ENCODE measurements at places on chromosomes 3 and 15. TPM values are rescaled to one million over a fixed set of nuclear protein-coding genes. Genes with fewer than 3 reads are reported as not detected.

GRCh38 chr3:193711964-193712598 lies 119.1 kb downstream of the OPA1 start:
- no peak for DNase-seq

GRCh38 chr15:69896606-69897005 lies 201.1 kb downstream of the TLE3 start:
- no peak for DNase-seq

UQCRC1 gene
- polyA plus RNA-seq = 180 TPM

- DNase-seq = no peak
These were observed 143.6 kb downstream of the ANO10 start for GRCh38 chr3:43478118-43478785.

GRCh38 chr15:40008061-40008765 lies 30.8 kb downstream of the SRP14 start:
- no peak for DNase-seq

GRCh38 chr3:49673715-49674496 lies at the start of gene APEH:
Gene APEH, plus strand, starts transcription at chr3:49674351. Its CDS starts 51 bp downstream, at chr3:49674402.
- peak; percentile 92 for DNase-seq

DNA sequence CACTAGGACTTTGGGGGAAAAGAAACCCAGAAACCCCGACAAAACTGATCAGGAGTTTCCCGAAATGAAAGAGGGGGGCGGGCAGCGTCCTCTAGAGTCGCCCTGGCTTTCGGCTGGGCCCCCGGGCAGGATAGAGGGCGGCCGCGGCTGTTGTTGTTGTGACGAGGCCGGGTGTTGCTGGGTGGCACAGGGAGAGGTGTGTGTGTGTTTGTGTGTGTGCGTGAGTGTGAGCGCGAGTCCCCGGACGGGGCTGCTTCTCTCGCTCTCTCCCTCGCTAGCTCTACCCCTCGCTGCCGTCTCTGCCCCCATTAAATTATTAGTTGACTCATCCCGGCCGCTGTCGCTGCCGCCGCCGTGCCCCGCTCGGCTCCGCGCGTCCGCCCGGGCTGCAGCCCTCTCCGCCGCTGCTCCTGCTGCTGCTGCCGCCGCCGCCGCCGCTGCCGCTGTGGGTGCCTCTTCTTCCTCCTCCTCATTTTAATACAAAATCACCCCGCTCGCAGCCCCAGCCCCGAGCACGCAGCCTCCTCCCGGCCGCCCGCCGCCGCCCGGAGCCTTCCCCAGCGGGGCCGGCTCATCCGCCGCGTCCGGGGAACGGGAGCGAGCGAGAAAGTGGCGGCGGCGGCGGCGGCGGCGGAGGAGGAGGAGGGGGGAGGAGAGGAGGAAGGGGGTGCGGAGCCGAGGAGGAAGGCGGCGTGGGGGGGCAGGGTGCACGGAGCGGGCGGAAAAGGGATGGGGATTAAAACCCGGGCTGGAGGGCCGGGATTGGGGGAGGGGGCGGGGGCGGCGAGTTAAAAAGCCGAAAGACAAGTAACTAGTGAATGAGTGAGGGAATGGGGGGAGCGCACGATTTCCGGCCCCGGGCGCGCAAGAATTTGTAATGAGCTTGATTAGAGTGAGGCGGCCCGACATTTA lies at the start of gene SATB1:
SATB1 (minus strand) TSS at position 611 of the 912 bp plus-strand sequence. CDS start 4,372 bp downstream, outside the sequence.
- peak; percentile 84 for DNase-seq

GRCh38 chr3:125143538-125143937 lies 69.0 kb downstream of the SLC12A8 start:
- no peak for DNase-seq

DNA sequence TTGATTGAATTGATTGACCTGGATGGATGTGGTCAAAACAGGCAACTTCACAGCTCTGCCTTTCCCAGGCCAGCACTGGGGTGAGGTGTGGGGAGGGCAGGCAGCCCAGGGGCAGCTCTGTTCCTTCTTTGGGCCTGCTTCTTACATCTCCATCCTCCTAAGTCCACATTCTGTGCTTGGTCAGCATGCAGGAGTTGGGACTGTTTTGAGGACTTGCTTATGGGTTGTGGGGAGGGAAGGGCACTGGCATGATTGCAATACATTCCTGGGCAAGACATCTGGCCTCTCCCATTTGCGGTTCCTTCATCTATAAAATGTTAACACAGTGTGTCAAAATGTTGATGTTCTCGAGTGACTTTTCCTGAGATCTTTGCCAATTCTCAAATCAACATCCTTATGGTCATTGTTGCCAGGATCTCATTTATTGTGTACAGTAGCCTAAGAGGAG lies 84.1 kb downstream of the ST6GAL1 start:
- no peak for DNase-seq
